PC-9 (cell line): ENCODE measurements at places on chromosomes 6 and 20. TPM values are rescaled to one million over a fixed set of nuclear protein-coding genes. Genes with fewer than 3 reads are reported as not detected.

DNA sequence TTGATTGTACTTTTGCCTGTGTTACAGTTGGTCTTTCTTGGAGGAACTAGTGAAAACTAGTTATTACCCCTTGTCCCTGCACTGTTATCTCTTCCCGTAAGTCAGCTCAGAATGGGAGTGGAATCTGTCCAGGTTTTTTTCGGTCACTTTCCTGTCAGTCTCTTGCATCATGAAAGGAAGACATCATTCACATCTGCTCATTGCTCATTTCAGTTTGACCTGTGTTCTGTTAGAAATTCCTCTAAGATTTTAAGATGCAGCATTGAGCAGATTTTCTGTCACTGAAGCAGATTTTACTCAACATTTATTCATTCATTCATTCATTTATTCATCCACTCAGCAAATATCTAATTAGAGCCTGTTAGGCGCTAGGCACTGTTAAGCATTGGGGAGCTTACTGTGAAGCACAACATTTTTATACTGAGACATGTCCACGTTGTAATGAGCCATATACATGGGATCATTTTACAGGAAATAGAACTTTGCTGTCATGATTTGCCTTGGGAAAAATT, 33.1 kb upstream of the HINT3 start:
- no peak for DNase-seq

- peak; percentile 22 for DNase-seq
Measured at GRCh38 chr6:132298344-132298949, 102.8 kb downstream of the MOXD1 start.

GRCh38 chr6:144781836-144782235, 496.7 kb downstream of the UTRN start:
- no peak for DNase-seq

DNA sequence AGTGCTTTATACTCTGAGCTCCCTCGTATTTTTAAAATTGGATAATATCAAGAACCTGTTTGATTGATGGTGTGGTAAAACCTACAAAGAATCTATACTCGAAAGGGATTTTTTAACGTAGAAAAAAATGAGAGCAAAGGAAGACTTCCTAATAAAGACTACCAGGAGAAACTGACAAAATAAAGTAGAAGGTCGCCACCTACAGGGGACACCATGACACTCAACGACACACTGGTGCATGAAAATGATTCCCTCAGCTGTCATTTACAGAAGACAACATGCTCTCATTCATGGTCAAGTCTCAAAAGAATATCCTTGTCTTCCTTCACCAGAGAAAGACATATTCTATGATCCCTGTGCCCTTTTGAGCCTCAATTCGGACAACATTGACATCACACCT, 10.1 kb upstream of the NHSL1 start:
- peak; percentile 53 for DNase-seq

- peak; percentile 74 for DNase-seq
Measured at GRCh38 chr6:43723737-43724295, 36.2 kb upstream of the MRPS18A start.

DNA sequence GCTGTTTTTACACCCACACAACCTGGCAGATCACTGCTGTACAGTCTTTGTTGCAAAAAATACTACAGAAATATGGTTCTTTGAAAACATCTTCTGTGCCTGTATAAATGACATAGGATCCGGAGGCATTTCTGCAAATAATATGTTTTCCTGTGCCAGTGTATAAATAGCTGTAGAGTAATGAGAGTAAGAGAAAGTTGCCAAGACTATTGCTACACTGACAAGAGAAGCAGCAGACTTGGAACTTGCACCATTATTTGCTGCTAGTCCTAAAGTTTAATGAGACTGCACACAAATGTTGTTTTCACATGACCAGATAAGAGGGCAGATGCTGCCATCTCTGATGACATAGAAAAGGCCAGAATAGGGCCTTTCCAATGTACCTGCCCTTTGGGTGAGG, 50.0 kb upstream of the DTNBP1 start:
- no peak for DNase-seq

- DNase-seq, result no peak
Measured at GRCh38 chr20:10492065-10492464, 57.0 kb downstream of the SLX4IP start.

- DNase-seq, result peak; percentile 52
Measured at GRCh38 chr6:109187399-109188114, 92.2 kb downstream of the CEP57L1 start.

GRCh38 chr20:48717095-48717672, 110.6 kb downstream of the PREX1 start:
- DNase-seq, result no peak

- DNase-seq, result peak; percentile 61
Measured at GRCh38 chr6:41939848-41940758, 1.5 kb downstream of the CCND3 start.

DNA sequence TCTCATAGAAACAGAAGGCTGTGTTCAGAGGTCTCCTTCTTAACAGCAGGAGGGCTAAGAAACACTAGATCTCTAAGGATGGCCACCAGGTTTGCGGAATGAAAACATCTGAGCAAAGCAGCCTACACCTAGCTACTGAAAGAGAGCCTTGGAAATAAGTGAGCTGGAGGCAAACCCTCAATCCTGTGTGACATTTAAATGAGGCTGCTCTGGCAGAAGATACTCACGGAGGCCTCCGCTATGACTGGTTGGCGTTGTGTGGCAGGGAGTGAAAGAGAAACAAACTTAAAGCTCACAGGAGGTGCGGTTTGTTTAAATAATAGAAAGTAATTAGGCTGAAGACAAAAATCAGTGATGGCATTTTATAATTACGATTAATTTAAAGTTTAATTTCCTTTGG, 162.0 kb upstream of the RNF217 start:
- no peak for DNase-seq

DNA sequence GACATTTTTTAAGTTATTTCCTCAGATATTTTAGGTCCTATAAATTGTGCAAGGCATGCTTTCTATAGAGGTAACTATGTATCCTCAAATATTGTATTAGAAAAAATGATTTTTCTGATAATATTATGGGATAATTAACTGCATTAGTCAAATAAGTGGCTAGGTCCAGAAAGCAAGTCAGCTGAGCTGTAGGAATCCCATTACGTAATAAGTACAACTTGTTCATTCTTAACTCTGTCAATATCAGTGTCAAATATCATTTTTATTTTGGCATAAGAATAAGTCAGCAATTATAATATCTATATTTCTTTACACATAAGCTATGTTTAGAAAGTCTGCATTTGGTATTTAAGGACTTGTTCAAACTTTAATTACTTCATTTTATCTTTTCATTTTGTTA, 830.9 kb upstream of the GJE1 start:
- DNase-seq, result no peak

- DNase-seq, result no peak
Measured at GRCh38 chr6:75438013-75438431, 55.6 kb downstream of the FILIP1 start.

- no peak for DNase-seq
Measured at GRCh38 chr6:149806127-149806526, 56.6 kb downstream of the PCMT1 start.

DNA sequence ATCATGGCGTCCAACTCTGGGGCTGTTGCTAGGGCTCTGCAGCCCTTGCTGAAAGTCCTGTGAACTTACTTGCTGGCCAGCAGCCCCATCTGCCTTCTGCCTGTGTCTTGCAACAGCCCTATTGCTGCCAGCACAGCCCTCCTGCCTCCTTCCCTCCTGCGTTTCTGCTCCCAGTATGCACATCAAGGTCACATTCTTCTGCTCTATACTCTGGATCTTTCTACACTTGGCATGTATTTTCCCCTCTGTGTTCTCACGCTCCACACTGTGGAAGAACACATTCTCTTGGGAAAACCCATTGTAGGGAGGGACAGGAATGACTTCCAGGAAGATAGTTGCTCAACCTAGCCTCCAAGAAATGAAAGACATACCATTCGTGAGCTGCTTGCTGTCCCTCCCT, 80.9 kb upstream of the PHACTR2 start:
- DNase-seq, result no peak

- no peak for DNase-seq
Measured at GRCh38 chr20:51228763-51229162, 205.9 kb upstream of the KCNG1 start.

DNA sequence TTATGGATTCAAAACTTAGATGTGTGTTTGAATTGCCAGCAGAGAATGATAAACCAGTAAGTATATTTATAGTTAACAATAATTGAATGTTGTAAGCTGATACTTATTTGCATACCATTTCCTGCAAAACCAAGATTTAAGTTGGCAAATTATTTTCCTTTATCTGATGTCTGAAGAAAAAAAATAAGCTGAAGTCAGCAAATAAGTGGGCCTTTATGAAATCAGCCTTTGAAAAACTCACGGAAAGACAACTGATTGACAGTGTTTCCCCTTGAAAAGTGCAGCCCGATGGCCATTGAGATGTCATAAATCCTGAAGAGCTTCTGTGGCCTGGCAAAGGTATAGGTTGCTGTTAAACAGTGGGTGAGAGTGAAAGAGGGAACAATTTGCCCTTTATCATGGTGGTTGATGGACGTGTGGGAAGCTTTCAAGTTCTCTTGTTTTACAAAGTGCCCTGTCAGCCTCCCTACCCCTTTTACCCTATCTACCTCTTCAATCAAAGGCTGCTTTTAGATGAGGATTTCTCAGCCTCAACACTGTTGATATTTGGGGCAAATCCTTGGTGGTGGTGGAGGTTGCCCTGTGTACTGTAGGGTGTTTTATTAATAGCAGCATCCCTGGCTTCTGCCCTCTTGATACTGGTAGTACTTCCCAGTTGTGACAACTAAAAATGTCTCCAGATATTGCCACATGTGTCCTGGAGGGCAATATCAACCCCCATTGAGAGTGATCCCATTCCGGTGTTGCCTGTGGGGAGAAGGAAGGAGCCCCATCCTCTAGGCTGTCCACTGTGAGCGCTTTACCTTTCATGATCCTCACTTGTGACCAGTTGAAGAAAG, 50.2 kb downstream of the VAPB start:
- no peak for DNase-seq

- no peak for DNase-seq
Measured at GRCh38 chr6:151025076-151025475, 159.6 kb downstream of the MTHFD1L start.

- no peak for DNase-seq
Measured at GRCh38 chr6:36079601-36080000, 50.7 kb upstream of the MAPK13 start.

- DNase-seq, result no peak
Measured at GRCh38 chr6:54609981-54610380, 236.6 kb upstream of the FAM83B start.

Gene SIRPD
- 0.37 and 0.53 TPM in 2 replicates for total RNA-seq

Gene IL17F
- not detected in 2 replicates for total RNA-seq

Gene GPR6
- total RNA-seq, result not detected in 2 replicates

Gene CYB5R4
- 15.3 and 22.7 TPM in 2 replicates for total RNA-seq

Gene PCIF1
- 35.3 and 35.6 TPM in 2 replicates for total RNA-seq

Gene DNAAF9
- total RNA-seq, result 2.6 and 2.9 TPM in 2 replicates

Gene MCCD1
- total RNA-seq, result not detected in 2 replicates

Gene CLIC5
- total RNA-seq, result 2.0 and 2.1 TPM in 2 replicates

Gene ATP6V1G2
- 0.55 and 1.8 TPM in 2 replicates for total RNA-seq

Gene PSMA7
- total RNA-seq, result 367 and 391 TPM in 2 replicates

Gene LGSN
- total RNA-seq, result not detected in 2 replicates

Gene GABRR1
- total RNA-seq, result not detected in 2 replicates
